ENCODE measurements at places on chromosomes 16 and 17. TPM values are rescaled to one million over a fixed set of nuclear protein-coding genes. Genes with fewer than 3 reads are reported as not detected.
A peak's percentile ranks its signal among the peaks of the same experiment; 100 is the strongest.

DNA sequence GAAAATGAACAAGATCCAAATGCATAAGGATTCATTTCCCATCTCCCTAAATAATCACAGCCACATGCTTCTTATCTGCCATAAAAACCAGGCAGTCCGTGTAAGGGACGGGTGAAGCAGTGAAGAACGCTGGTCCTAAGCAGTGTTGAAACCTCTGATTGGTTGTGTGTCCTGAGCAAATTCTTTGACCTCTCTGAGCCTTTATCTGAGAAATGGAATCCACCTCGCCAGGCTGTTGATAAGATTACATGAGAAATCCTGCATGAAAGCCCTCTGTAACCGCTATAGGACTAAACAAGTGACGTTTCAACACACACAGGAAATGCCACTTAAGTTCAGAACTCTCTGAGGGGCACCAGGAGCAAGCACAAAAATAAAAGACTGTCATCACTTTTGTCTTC, 26.8 kb downstream of the GAS7 start:
- DNase-seq: peak; percentile 60

C17orf50 gene
- total RNA-seq: not detected

NDUFAF8 gene
- 50.9 TPM for total RNA-seq

KRTAP4-6 gene
- not detected for total RNA-seq

STH gene
- not detected for total RNA-seq

GRCh38 chr16:67846063-67846319, 742 bp upstream of the NUTF2 start:
- no peak for DNase-seq

SPN gene
- total RNA-seq: 36.9 TPM

DNA sequence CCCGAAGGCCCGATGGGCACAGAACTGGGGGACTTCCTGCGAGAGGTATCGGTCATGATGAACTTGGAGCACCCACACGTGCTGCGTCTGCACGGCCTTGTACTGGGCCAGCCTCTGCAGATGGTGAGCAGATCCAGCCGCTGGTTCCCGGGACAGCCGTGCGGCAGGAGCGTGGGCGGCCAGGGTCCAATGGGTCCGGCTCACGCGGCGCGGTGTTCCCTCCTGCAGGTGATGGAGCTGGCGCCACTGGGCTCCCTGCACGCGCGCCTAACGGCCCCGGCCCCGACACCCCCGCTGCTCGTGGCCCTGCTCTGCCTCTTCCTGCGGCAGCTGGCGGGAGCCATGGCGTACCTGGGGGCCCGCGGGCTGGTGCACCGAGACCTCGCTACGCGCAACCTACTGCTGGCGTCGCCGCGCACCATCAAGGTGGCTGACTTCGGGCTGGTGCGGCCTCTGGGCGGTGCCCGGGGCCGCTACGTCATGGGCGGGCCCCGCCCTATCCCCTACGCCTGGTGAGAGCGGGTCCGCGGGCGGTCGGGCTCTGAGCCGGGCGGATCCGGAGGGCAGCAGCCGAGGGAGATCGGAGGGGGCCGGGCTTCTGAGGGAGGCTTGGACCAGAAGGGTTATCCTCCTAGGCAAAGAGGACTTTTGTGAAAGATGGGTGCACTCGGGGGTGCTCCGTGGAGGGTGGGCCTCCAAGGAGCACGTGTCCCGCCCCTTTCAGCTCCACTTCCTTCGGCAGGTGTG, 3.0 kb downstream of the TNK1 start:
- DNase-seq: peak; percentile 80

GINS2 gene
- 0.58 TPM for total RNA-seq

DNA sequence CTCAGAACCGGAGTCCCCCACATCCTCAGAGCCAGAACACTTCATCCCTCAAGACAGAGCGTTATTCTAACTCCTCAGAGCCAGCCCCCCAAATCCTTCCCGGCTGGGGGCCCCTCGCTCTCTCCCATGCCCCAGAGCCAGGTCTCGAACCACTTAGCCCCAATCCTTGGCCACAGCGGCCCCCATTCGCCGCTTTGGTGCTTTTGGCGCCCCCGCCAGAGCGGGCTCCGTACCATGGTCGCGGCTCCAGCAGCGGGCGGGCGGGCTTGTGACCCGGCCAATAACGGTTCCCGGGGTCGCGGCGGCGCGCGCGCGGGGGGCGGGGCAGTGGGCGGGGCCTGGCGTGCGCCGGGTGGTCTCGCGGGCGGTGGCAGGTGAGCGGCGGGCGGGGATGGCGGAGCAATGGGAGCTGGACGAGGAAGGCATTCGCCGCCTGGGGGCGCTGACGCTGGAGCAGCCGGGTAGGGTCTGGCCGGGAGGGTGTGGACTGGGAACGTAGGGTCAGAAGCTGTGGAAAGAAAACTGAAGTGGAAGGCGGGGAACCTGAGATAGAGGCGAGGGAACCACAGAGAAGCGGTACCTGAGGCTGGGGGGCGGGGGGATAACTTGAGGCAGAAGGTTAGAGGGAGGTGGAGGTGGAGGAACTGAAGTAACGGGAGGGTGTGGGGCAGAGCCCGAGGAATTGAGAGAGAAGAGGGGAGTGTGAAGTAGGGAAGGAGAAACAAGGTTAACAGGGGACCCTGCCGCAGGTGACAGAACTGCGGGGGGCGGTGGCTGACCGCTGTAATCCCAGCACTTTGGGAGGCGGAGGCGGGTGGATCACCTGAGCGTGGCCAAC, at the start of the genes KCTD19 and LRRC36:
TSS of gene KCTD19 (minus strand) at position 270 of the 838 bp plus-strand sequence. CDS start at position 236, 34 bp downstream.
TSS of gene LRRC36 (plus strand) at position 344 of the 838 bp plus-strand sequence. CDS start at position 392, 48 bp downstream.
- peak; percentile 68 for DNase-seq

DNA sequence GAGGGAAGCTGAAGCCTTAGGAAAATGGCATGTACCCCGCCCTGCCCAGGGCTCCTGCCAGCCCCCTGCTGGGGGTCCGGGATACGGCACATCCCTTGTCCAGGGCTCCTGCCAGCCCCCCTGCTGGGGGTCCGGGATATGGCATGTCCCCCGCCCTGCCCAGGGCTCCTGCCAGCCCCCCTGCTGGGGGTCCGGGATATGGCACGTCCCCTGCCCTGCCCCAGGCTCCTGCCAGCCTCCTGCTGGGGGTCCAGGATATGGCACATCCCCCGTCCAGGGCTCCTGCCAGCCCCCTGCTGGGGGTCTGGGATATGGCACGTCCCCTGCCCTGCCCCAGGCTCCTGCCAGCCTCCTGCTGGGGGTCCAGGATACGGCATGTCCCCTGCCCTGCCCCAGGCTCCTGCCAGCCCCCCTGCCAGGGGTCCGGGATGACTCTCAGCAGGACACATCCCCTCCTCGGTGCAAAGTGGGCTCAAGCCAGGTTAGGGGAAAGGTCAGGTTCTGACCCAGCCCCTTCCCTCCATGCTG, 43.2 kb downstream of the RPH3AL start:
- no peak for DNase-seq

GRCh38 chr17:79183293-79184158, 108.9 kb downstream of the ENGASE start:
- no peak for DNase-seq

TSPAN10 gene
- 0.22 TPM for total RNA-seq

DNA sequence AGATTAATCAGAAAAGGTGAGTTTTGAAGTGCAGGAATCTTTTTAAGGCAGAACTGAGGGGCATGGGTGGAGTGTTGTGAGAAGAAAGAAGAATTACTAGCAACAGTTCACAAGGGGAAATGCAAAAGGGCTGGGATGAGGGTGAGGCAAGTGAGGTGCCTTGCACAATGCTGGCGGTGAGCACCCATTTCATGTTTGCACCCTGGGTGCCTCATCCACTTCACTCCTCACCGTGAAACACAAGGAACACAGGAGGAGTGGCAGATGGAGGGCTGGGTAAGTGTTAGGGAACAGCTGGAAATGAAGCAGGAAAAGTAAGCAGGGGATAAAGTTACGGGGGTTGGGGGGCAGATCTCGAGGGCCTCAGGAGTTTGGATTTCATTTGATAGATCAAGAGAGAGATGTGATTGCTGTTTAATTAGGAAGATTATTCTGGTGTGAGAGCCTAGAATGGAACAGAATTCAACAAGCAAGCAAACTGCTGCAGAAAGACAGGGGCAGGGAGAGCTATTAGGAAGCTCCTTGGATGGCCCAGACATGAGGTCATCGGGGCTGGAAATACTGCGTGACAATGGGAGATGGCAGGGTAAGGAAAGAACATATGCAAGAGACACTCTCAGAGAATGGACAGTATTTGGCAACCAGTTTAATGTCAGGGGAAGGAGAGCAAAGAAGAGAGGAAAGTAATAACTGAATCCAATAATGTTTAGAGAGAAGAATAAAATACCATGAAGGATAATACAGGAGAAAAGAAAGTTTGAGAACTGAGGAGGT, 8.3 kb upstream of the HEATR6 start:
- no peak for DNase-seq

- DNase-seq: peak; percentile 9
These were observed 23.1 kb upstream of the MMD start for GRCh38 chr17:55444471-55445441.

ERBB2 gene
- 2.9 TPM for total RNA-seq

KCNJ16 gene
- not detected for total RNA-seq

Measured in CD8-positive, alpha-beta T cell (primary cell).